ENCODE measurements at places on chromosomes 5 and 9. TPM values are rescaled to one million over a fixed set of nuclear protein-coding genes. Genes with fewer than 3 reads are reported as not detected.

- H3K4me3 ChIP-seq, result no peak overlapping the region
- no peaks in the 10 kb centered on the region for H3K27me3 ChIP-seq
- no peaks in the 10 kb centered on the region for H3K36me3 ChIP-seq
Observed at GRCh38 chr5:65961633-65962032, 35.3 kb downstream of the ERBIN start.

DNA sequence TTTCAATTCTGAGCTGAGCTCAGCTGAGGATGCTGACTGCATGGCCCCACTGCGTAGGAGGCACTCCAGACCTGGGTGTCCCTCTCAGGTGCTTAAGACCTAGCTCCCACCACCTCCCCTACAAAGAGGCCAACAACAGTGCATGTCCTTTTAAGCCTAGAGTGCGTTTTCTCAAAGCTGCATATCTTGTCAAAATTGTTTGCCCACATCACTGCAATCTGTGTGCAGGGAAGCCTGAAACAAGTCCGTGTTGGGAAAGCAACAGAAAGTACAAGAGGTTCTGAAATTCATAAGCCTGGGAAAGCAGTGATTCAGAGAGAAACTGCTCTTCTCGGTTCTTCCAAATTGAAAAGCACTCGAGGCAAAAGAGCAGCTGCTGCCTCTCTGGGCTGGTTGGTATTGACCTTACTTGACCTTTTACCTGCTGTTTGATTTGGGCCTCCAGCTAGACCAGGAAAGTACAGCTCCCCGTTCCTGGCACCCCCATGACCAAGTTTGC lies 238.4 kb downstream of the NR2F1-AS1 start:
- H3K27me3 ChIP-seq, result no peaks in the 10 kb centered on the region
- peak overlapping the region; percentile 6 for H3K27ac ChIP-seq
- no peaks in the 10 kb centered on the region for H3K36me3 ChIP-seq
- no peak for DNase-seq
- H3K4me1 ChIP-seq, result no peaks in the 10 kb centered on the region
- H3K4me3 ChIP-seq, result no peak overlapping the region

GRCh38 chr5:6202149-6202967 lies 176.0 kb downstream of the MED10 start:
- DNase-seq, result no peak
- no peaks in the 10 kb centered on the region for H3K4me1 ChIP-seq
- no peaks in the 10 kb centered on the region for H3K27me3 ChIP-seq

DNA sequence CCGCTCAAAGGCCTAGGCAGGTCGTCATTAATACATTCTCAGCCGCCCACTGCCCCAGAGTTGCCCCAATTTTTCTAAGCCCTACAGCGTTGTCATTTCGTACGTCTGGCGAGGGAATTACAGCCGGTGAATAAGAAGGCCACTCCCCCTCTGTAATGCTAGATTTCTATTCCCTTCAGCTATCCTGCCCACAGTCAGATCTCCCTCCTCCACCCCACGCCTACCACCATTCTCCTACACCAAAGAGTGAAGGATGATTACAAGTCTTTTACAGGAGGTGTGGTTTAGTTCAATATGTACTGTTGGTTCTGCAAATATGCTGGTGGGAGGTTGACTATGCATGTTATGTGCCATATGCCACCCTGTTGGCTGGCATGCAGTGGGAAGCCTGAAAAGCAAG lies 83.7 kb upstream of the SMIM15 start:
- no peak overlapping the region for H3K27ac ChIP-seq
- H3K36me3 ChIP-seq, result no peaks in the 10 kb centered on the region
- no peak for DNase-seq
- H3K4me1 ChIP-seq, result no peaks in the 10 kb centered on the region
- no peaks in the 10 kb centered on the region for H3K27me3 ChIP-seq

DNA sequence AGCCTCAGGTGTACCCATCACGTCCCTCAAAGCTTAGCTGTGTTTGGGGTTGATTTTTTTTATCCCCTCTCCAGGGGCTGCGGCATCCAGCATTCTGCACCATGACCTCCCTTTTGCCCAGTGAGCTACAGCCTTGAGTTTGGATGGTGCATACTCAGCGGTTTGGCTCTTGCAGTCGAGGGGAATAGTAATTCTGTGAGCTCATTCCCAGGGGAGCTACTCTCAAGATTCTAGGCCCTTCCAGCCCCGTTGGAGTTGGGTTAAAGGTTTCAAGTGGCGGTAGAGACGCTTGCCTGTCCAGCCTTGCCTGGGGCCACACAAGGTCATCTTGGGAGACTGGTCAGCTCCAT lies 102.2 kb upstream of the SPRY4 start:
- H3K4me1 ChIP-seq, result no peaks in the 10 kb centered on the region
- H3K27me3 ChIP-seq, result no peaks in the 10 kb centered on the region
- H3K36me3 ChIP-seq, result no peaks in the 10 kb centered on the region
- no peak for DNase-seq
- no peak overlapping the region for H3K27ac ChIP-seq
- no peak overlapping the region for H3K4me3 ChIP-seq

GRCh38 chr9:2526071-2526828 lies 95.3 kb upstream of the VLDLR start:
- H3K36me3 ChIP-seq, result no peaks in the 10 kb centered on the region
- no peak for DNase-seq
- no peak overlapping the region for H3K4me3 ChIP-seq
- H3K4me1 ChIP-seq, result no peaks in the 10 kb centered on the region
- H3K27ac ChIP-seq, result no peak overlapping the region
- no peaks in the 10 kb centered on the region for H3K27me3 ChIP-seq

DNA sequence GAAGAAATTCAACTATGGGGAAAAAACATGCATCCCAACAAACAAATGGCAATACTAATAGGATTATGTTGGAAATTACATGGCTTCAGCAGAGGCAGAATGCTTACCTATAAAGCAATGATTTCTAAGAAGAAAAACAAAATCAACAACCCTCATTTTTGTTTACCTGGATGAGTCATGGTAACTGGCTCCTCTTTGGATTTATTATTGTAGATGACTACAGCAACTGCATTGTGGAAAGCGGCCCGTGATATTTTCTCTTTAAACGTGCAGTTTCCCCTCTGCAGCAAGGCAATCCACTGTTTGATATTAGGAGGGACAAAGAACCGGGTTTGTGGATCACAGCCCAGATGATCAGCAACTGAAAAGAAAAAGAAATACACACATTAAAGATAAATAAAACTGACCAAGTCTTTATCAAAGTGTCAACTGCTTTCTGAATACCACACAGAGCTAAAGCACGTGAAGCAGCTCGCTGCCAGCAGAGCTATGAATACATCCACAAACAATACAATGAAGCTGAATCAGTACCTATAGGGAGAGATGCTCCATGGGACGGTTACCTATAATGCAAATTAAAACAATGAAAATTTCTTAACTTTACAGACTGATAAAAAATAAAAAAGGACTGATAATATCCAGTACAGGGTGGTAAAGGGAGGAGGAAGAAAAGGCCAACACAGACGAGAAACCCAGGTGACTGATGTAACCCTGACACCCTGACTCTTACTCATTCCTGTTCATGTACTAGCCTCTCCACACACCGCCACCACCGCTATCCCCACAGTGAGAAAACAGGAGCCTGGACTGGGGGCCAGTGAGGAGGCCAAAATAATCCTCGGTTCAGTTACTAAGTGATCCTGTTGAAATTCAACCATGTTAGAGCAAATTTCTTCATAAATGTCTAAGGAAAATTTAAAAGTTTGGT lies 31.0 kb downstream of the RNF130 start:
- no peak overlapping the region for H3K27ac ChIP-seq
- H3K4me3 ChIP-seq, result no peak overlapping the region
- no peaks in the 10 kb centered on the region for H3K4me1 ChIP-seq

- H3K27ac ChIP-seq, result no peak overlapping the region
- H3K4me1 ChIP-seq, result no peaks in the 10 kb centered on the region
- H3K36me3 ChIP-seq, result no peaks in the 10 kb centered on the region
- H3K4me3 ChIP-seq, result no peak overlapping the region
Observed at GRCh38 chr5:76177978-76178377, 94.8 kb downstream of the SV2C start.

DNA sequence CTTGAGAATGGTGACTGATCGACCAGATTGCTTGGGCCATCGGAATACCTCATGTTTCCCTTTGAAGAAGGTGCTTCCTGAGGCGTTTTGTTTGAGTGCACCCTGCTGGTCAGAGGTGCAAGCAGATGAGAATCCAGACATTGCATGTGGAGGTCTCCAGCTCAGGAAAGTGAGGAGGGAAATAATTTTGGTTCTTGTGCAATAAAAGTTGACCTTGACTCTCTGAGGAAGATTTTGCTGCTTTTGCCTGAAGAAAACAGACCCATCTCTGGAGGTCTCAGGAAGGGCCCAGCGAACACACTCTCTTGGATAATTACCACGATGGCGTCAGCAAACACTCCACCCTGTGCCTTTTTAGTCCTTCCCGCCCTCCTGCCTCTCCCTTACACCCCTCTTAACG lies 69.7 kb downstream of the GRAMD2B start:
- H3K4me1 ChIP-seq, result peaks cover 13% of the 10 kb centered on the region
- no peak overlapping the region for H3K4me3 ChIP-seq
- H3K36me3 ChIP-seq, result no peaks in the 10 kb centered on the region
- H3K27ac ChIP-seq, result no peak overlapping the region
- peak; percentile 27 for DNase-seq
- H3K27me3 ChIP-seq, result no peaks in the 10 kb centered on the region

GRCh38 chr5:87886164-87886563 lies 382.5 kb downstream of the TMEM161B start:
- H3K27ac ChIP-seq, result no peak overlapping the region
- H3K4me1 ChIP-seq, result no peaks in the 10 kb centered on the region
- no peaks in the 10 kb centered on the region for H3K27me3 ChIP-seq
- H3K36me3 ChIP-seq, result no peaks in the 10 kb centered on the region
- DNase-seq, result no peak

DNA sequence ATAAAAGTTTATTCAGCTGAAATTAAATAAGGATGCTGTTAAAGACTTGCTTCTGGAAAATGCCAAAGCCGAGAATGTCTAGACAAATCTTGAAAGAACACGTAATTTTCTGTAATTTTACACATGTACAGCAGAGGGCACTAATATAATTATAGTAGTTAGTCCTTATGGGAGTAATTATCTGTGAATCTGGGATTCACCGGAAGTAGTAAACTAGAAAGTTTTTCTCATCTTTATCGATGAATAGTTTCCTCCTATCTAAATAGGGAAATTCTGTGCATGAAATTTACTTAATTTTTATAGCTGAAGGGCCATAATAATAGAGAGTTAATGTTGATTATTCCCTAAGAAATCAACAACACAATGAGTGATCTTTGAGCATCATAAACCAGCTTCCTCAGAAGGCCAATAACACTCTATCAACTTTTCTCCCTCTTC lies 18.4 kb upstream of the CNTLN start:
- no peak overlapping the region for H3K4me3 ChIP-seq
- H3K27ac ChIP-seq, result no peak overlapping the region
- no peaks in the 10 kb centered on the region for H3K36me3 ChIP-seq
- no peaks in the 10 kb centered on the region for H3K4me1 ChIP-seq
- DNase-seq, result peak; percentile 54
- H3K27me3 ChIP-seq, result no peaks in the 10 kb centered on the region

LCN9 gene
- 21.6 TPM for polyA plus RNA-seq

GARIN3 gene
- polyA plus RNA-seq, result not detected

TAF11L10 gene
- polyA plus RNA-seq, result not detected

IL9 gene
- not detected for polyA plus RNA-seq

PCDHGB4 gene
- polyA plus RNA-seq, result 17.9 TPM
